ENCODE measurements at places on chromosomes 4 and X.

GRCh38 chrX:97692575-97692974, 808.9 kb downstream of the RPA4 start:
- DNase-seq: no peak

DNA sequence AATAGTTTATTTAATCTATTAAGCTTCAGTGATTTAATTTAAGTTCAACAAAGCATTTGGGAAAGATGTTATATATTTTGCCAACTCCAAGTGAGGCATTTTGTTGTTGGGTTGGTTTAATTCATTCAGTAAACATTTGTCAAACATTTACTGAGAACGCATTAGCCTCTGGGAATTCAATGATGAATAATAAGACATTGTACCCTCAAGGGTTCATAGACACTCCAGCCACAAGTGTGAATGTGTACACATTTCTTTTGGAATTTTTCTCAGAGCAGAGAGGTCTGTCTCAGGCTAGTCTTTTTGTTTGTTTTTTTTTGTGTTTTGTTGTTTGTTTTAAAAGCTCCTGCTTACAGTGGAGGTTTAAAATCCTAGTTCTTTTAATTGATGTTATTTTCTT, 203.9 kb downstream of the SOWAHB start:
- DNase-seq: no peak

DNA sequence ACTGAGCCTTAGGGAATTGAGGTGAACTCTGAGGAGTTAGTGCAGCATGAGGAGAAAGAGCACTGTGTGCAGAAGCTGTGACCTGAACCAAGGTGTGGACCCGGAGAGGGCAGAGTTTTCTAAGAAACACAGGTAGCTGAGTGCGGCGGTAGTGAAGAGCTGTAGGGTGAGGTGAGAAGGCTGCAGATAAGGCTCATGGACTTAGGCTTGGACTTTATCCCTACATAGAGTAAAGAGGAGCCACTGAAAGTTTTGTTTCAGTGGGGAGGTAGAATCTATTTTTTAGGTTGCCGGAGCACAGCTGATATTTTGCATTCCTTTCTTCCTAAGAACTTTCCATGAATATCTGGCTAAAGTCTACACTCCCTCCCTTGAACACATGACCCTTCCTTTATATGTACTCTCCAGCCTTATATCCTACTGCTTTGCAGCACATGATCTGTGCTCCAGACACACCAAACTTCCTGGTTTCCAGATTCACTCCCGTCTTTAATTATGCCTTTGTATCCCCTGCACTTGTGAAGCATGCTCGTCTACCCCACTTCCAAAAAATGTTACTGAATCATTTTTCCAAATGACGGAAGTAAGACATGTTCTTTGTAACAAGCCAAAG, 10.6 kb upstream of the PGRMC2 start:
- DNase-seq: no peak

DNA sequence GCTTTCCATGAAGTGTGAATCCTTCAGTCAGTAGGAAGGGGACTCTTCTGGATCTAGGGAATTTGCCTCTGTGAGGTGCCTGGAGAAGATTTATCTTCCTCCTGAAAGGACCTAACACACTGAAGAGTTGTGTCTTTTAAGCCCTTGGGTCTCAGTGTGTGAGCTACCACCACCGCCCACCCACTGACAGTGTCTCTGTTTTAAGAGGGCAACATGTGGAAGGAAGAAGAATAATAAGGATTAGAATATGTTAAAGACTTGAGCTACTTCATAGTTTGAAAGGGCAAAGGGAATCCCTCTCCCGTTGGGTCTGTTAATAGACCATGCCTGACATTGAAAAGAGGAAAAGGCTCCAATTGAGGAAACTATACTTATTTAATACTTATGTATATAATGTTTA, 64.3 kb upstream of the TLR2 start:
- DNase-seq: no peak

- no peak for DNase-seq
These were observed 2.1 kb upstream of the NSG1 start for GRCh38 chr4:4384837-4385236.

- DNase-seq: peak; percentile 26
These were observed 108.8 kb upstream of the CENPE start for GRCh38 chr4:103306870-103307375.

DNA sequence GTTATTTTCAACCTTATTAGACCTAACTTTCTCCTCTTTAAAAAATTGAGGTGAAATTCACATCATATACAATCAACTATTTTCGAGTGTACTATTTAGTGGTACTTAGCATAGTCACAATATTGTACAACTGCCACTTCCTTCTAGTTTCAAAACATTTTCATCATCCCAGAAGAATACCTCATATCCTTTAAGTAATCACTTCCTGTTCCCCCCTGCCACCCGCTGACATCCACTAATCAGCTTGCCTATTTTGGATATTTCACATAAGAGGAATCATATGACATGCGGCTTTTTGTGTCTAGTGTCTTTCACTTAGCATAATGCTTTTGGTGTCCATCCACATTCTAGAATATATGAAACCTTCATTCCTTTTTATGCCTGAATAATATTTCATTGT, 10.0 kb upstream of the PPA2 start:
- no peak for DNase-seq

DNA sequence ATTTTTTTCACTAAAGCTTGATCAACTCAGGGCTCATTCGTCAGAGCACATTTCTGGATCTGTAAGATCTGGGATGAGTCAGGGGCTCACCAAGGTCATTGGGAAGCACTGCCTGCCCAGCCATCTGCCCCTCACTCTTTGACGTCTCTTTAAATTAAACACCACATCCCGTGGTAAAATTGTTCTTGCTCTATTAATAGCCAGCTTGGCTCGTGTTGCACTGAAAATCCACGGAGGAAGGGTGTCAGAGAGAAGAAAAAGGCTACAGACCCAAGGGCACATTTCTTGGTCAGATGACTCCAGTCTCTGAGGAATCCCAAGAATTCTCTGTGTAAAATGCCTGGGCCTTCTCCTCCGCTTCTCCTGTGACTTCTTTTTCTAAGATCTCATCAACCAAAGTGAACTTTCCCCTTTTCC, 45.7 kb upstream of the GATB start:
- DNase-seq: no peak

GRCh38 chr4:177236886-177237285, 72.8 kb upstream of the NEIL3 start:
- DNase-seq: no peak

DNA sequence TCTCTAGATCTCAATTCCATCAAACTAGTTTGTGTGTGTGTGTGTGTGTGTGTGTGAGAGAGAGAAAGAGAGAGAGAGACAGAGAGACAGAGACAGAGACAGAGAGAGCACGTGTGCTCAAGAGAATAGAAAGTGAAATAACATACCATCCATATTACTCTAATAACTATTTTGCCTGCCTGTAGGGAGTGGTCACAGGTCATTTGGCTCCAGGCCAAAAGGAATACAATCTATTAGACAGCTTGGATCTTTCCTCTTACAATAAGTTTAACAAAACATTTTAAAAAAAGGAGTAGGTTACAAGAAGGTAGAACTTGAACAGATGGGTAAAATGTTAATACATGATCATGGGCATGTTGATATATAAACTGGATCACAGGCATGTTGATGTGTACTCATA, 76.2 kb downstream of the COL4A6 start:
- no peak for DNase-seq

- DNase-seq: no peak
These were observed 10.8 kb upstream of the HHIP start for GRCh38 chr4:144634978-144635747.

Measured in left colon (tissue), 2 donors.